ENCODE measurements at places on chromosomes 1 and 21.

DNA sequence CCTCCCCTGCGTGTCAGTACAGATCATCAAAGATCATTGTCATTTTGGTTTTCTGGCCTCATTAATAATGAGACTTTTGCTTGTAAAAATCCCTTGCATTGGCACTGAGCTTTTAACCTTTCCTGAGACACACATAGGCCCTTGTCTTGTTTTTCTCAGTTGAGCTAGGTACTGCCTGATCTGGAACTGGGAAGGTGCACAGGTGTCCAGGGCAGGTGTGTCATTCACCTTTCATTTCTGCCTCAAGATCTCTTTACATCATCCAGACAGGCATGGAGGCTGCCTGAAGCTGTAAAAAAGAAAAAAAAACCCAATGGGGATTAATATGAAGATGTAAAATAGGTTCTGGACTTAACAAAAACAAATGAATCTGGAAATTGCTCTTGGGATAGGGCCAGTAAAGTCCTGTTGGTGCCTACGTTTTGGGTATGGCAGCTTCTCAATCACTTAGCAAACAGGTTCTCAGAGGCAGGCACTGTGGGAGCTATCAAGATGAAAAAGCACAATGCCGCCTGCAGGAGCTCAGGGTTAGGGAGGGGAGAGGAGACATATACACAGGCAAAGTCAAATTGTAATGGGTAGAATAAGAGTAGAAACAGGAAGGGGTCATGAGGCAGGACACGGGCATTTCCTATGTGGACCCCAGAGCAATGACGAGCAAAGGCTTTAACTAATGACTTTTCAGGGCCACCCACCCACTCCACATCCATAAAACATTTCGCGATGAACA lies 1.0 kb upstream of the KCNC4 start:
- H3K36me3 ChIP-seq = no peaks in the 10 kb centered on the region
- peaks cover 31% of the 10 kb centered on the region for H3K4me1 ChIP-seq
- H3K4me3 ChIP-seq = peak overlapping the region; percentile 85
- H3K27me3 ChIP-seq = peaks cover 13% of the 10 kb centered on the region
- no peak for DNase-seq

- H3K27ac ChIP-seq = no peak overlapping the region
- DNase-seq = no peak
- no peaks in the 10 kb centered on the region for H3K4me1 ChIP-seq
Measured at GRCh38 chr1:202821467-202821866, 10.7 kb downstream of the PCAT6 start.

- DNase-seq = no peak
- peaks cover 30% of the 10 kb centered on the region for H3K4me1 ChIP-seq
- peaks cover 2% of the 10 kb centered on the region for H3K36me3 ChIP-seq
- H3K4me3 ChIP-seq = peak overlapping the region; percentile 12
- no peaks in the 10 kb centered on the region for H3K27me3 ChIP-seq
Measured at GRCh38 chr1:98388441-98388840, 273.1 kb upstream of the SNX7 start.

DNA sequence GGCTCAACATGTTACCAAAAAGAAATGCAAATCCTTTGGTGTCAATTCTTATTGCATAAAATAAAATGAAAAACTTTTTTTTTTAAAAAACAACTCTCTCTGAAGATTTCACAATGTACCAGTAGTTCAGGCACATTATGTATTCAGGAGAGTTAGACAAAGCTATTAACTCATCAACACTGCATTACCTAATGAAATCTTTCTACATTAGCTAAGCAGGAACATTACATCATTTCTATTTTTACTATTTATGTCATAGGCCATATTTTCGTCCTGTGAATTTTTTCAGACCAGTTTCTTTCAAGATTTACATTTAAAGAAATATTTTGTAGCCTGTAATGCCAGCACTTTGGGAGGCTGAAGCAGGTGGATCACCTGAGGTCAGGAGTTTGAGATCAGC lies 366.2 kb downstream of the USH2A start:
- H3K36me3 ChIP-seq = no peaks in the 10 kb centered on the region
- no peak for DNase-seq
- no peak overlapping the region for H3K27ac ChIP-seq
- H3K4me3 ChIP-seq = no peak overlapping the region
- H3K27me3 ChIP-seq = no peaks in the 10 kb centered on the region

DNA sequence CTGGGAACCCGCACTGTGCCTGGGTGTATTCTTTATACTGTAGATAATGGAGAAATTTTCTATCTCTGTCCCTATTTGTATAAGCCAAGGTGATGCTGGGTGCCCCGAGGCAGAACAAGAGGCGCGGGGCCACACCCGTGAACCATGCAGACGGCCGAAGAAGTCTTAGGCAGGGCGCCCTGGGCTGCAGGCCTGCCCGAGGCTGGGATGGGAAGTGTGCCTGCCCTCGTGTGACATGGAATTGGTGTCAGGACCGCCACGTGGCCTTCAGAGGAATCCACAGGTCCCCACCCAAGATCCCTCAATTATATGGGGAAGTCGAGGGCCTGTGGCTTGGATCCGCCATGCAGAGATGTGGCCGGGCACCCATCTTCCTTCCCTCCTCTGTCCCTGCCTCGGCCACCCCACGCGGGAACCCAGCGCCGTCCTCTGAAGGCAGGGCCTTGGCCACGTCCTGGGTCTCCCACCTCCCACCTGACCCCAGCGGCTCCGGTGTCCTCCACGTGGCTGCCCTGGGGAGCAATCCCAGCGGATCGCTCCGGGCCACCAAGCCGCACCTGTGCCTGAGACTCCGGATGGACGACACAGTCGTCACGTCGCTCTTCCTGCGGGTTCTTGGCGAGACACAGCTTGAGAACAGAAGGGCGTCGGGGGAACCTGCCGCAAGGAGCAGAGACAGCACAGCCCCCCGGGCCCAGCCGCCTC lies 19.9 kb upstream of the ARHGEF16 start:
- H3K27me3 ChIP-seq = no peaks in the 10 kb centered on the region
- H3K36me3 ChIP-seq = no peaks in the 10 kb centered on the region
- H3K4me3 ChIP-seq = no peak overlapping the region
- no peaks in the 10 kb centered on the region for H3K4me1 ChIP-seq

- peaks cover 30% of the 10 kb centered on the region for H3K36me3 ChIP-seq
- peaks cover 17% of the 10 kb centered on the region for H3K4me1 ChIP-seq
- no peaks in the 10 kb centered on the region for H3K27me3 ChIP-seq
- no peak overlapping the region for H3K4me3 ChIP-seq
- no peak overlapping the region for H3K27ac ChIP-seq
- DNase-seq = no peak
Measured at GRCh38 chr1:202919615-202920014, 7.4 kb downstream of the KLHL12 start.

Data from activated T-helper 1 cell treated with anti-CD3 and anti-CD28 coated beads, Interleukin-12 subunit alpha, Interleukin-12 subunit beta, Interleukin-2, Interleukin-4 antibody, amounts not matched to agents 30 ng/mL and 10 ng/mL and 1 ng/mL, durations not matched to agents 14 hours and 24 hours and 36 hours (primary cell).